ENCODE measurements at places on chromosomes 4 and X.

DNA sequence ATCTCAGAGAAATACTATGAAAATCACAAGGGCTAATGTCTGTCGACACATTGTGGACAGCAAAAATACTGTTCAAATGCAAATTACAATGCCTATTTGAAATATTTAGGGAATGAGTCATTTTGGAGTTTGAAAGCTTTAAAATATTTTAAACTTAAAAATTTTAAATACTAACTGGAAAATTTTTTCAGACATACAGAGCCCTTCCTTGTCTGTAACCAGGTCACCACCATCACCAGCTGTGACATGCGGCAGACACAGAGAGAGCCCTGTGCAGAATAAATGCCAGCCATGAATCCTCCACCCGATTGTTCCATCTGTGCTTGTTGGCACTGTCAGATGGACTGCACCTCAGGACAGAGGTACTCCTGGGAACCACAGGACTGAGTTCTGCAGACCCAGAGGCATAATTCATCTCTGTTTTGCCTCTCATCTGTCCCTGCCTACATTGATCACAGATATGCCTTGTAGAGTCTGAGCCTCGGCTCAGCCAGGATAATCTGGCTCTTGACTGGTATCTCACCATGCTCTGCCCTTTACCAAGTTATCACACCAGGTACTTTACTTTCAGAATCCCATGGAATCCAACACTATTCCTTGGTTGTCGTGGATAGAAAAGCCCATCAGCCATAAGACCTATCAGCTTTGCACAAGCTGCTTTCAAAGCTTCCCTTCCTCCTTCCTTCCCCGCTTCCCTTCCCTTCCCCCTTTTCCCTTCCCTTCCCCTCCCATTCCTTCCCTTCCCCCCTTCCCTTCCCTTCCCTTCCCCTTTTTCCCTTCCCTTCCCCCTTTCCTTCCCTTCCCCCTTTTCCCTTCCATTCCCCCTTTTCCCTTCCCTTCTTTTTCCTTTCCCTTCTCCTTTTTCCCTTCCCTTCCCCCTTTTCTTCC is 67.2 kb downstream of the TBC1D9 start:
- DNase-seq: no peak

- DNase-seq: no peak
These were observed 38.5 kb upstream of the MED14 start for GRCh38 chrX:40773809-40774208.

DNA sequence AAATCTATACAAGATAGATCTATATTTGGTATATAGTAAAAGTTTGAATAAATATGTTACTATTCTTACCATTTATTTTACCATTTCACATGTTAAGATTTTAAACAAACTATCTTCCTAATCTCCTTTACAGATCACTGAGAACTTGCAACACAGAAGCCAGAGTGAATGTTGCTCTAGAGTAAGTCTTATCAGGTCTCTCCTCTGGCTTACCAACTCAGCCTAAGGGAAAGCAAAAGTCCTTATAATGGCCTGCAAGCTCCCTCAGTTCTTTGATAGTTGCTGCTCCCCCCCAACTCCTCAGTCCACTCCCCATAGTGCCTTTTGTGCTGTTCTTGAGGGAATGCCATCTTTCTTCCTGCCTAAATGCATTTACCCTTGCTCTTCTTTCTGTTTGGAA is 25.7 kb upstream of the SLC7A11 start:
- DNase-seq: no peak

- DNase-seq: no peak
These were observed 111.5 kb upstream of the WDFY3 start for GRCh38 chr4:85078016-85078415.

DNA sequence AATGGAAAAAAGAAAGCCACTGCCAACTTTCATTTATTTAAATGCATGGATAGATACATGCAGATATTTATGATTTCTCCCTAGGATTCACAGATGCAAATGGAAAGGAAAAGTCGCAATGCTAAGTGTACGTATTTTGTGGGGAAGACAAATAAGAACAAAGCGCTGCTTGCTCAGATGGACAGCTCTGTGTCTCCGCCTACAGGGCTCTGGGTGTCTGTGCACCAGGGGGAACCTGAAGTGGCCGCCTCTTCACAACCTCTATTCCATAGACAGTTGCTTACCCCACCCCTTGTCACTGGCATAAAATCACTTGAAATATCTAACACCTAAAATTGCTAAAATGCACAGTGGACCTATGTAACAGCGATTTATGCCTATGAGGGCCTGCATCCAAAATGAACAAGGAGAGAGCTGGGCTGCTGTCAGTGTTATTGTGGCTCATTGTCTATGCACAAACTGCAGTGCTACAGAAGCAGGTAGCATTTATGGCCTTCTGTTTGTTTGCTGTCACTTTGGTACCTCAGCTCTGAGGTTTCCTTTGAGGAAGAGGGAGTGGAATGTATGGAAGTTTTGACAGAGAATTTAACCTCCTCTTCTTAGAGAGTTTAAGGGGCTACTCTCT is 58.6 kb upstream of the PAGE1 start:
- DNase-seq: peak; percentile 37

GRCh38 chr4:4880492-4880891 is 21.0 kb downstream of the MSX1 start:
- no peak for DNase-seq

GRCh38 chr4:184588893-184589292 is 60.4 kb downstream of the CASP3 start:
- DNase-seq: no peak

DNA sequence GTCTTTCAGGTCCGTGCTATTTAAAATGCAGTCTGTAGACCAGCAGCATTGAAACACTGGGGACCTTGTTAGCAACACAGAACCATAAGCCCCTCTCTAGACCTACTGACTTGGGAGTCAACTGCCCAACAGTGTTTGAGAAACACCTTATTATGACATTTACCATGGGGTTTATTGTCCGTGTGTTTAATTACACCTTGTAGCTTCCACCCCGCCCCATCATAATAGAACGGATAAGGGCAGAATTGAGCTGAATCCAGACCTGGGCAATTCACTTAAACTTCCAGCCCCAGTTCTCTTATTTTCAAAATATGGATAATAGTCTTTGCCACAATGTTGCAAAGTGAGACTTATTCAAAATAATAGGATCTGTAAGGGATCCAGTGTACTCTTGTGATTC is 30.6 kb upstream of the CLNK start:
- no peak for DNase-seq

DNA sequence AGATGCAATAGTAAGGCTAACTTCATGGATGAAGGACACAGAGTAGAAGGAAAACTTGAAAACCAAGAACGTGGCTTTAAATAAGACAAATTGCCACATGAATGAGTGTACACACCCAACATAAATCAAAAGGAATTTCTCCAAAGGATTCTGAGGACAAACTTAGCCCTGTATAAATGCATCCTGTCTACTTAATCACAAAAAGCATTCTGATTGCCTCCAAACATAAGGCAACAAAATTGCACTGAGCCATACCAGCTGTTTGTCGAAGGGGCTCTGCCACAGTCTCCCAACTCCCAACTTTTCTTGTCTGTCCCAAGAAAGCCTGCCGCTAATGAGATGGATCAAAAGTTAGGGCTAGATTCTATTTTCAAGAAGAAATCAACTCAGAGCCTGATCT is 194.3 kb downstream of the SOWAHB start:
- no peak for DNase-seq

- no peak for DNase-seq
These were observed 50.6 kb downstream of the CCDC149 start for GRCh38 chr4:24862073-24862751.

- no peak for DNase-seq
These were observed 70.1 kb downstream of the PCYT1B start for GRCh38 chrX:24577091-24577490.

All from activated CD4-positive, CD25-positive, alpha-beta regulatory T cell treated with anti-CD3 and anti-CD28 coated beads, Interleukin-2, amount 50 U/mL, for 72 hours (primary cell).